ENCODE measurements at places on chromosomes 5 and 9.

DNA sequence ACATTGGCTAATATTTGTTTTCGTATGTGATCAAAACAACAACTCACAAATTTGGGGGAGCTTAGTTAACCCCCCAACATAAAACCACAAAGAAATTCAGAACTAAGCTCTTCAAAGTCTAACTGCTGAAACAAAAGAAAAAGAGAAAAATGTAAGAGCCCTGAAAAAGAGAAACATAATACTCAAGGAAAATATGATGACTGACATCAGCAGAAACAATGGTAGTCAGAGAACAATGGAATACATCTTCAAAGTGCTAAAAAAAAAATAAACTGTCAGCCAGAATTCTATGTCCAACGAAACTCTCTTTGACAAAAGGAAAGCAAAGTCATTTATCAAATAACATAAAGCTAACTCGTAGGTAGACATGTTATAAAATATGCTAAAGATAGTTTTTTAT is 566.3 kb upstream of the GRAMD2B start:
- no peak for DNase-seq

DNA sequence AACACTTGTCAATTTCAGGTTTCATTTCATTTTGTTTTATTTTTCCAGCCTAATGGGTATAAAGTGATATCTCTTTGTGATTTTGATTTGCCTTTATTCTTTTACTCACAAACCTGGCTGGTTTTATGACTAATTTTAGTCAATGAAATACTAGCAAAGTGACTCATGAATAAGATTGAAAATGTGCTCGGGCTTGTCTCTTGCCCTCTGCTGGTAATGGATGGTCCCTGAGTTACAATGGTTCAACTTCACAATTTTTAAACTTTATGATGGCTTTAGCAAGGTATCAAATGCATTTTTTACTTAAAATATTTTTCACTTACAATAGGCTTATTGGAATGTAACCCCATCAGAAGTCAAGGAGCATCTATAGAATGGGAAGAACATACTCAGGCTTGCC is 431.4 kb upstream of the CCNG1 start:
- DNase-seq, result no peak

- DNase-seq, result peak; percentile 79
Measured at GRCh38 chr9:114902786-114903524, 27.4 kb downstream of the TNFSF8 start.

GRCh38 chr9:8208465-8208864 is 408.9 kb upstream of the DMAC1 start:
- no peak for DNase-seq

DNA sequence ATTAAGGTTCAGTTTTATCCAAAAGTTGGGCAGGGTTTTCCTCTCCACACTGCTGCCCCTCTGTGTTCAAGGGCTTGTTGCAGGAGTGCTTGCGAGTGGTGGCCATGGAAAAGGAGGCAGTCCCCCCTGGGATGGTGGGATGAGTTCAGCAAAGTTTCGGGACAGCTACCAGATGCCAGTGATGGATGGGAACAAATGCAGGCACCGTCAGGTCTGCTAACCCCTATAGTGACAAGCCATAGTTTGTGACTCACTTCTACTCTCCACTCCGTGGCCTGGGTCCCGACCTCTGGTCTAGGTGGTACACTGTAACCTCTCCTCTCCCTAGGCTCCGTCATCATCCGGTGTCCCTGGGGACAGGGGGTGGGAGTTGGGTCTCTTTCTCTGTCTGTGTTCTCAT is 3.8 kb upstream of the RNF14 start:
- DNase-seq, result no peak

DNA sequence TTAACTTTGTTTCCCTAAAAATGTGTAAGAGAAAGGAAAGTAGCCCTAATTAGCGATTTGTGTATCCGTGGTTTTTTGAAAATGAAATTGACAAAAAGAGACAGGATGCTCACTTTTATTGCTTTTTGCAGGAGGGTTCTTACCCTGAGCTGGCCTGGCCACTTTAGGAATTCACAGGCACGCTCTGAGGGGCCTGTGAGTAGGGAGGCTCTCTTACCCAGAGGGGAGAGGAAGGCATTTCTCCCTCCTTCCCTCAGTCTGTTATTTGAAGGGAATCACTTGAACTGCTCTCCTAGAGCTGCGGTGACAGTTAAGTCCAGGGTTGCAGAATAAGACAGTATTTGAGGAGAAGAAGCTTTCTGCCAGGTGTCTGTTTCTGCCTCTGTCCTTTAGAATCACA is 16.7 kb downstream of the PIK3R1 start:
- no peak for DNase-seq
